ENCODE measurements at places on chromosomes 16 and 17.
A peak's percentile ranks its signal among the peaks of the same experiment; 100 is the strongest.

- no peak for DNase-seq
These were observed 28.5 kb downstream of the DYNLL2 start for GRCh38 chr17:58111676-58112075.

GRCh38 chr17:69534235-69534621 lies 119.7 kb downstream of the MAP2K6 start:
- no peak for DNase-seq

DNA sequence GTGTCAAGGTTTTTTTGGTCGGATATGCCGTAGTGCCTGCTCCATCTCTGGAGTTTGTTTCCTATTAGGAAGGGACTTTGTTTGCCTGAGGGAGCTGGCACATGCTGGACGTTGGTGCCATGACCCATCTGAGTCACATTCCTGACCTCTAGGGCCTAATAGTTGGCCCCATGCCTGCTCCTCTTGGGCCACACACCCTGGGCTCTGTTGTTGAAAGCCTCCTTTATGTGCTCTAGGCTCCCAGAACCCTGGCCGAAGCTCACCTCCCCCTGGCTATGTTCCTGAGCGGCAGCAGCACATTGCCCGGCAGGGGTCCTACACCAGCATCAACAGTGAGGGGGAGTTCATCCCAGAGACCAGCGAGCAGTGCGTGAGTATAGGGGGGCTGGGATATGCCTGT lies 18.4 kb downstream of the LIMD2 start:
- no peak for DNase-seq

DNA sequence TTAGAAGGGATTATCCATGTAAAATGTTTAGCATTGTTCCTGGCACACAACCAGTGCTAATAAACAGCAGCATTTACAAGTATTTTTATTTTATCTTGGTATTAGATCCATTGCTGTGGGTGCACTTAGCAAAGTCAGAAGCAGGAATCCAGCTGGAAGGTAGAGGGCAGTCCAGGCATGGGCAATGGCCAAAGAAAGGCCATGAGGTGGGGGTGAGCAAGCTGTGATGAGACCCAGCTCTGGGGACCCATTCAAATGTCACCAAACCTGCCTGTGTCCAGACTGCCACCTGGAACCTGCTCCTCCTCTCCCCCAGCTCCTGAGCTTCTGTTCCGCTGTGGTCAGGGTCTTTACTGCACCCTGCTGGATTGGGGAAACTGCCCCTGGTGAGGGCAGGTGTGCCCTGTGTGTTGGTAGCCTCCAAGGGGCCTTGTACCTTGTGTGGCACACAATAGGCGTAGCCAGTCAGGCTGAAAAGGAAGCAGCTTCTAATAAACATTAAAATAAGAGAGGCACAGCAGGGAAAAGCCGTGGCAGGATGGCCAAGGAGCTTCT lies 118.0 kb upstream of the CRHR1 start:
- DNase-seq, result no peak

GRCh38 chr16:19238406-19238805 lies 47.1 kb upstream of the CLEC19A start:
- DNase-seq, result no peak

GRCh38 chr16:77690416-77690815 lies 31.9 kb upstream of the NUDT7 start:
- no peak for DNase-seq

GRCh38 chr16:79288066-79288465 lies 312.5 kb downstream of the MAF start:
- no peak for DNase-seq

GRCh38 chr17:36697903-36698530 lies 96.6 kb downstream of the MRM1 start:
- DNase-seq, result no peak

DNA sequence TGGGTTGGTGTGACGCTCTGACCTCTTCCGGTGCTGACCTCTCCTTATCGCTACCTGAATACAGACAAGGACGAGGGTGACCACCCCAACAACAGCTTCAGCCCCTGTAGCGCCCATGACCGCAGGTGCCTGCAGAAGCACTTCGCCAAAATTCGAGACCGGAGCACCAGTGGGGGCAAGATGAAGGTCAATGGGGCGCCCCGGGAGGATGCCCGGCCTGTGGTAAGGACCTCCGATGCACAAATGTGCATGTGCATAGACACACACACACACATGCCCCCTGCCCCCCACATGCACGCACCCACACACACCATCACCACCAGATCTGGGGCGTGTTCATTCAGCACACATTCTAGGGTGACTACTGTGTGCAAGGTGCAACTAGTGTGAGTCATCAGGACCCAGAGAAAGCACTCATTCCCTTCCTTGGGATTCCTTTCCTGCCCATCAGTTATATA lies 9.7 kb downstream of the IGFBP4 start:
- DNase-seq, result no peak

- DNase-seq, result peak; percentile 76
These were observed at the start of gene CCR7 for GRCh38 chr17:40564883-40565768. TSS of gene CCR7 (minus strand) at chr17:40565472. CDS start at chr17:40565409, 63 bp downstream.

- DNase-seq, result no peak
These were observed 5.5 kb upstream of the SECTM1 start for GRCh38 chr17:82338858-82339633.

GRCh38 chr17:82603981-82604448 lies 44.2 kb downstream of the WDR45B start:
- no peak for DNase-seq

DNA sequence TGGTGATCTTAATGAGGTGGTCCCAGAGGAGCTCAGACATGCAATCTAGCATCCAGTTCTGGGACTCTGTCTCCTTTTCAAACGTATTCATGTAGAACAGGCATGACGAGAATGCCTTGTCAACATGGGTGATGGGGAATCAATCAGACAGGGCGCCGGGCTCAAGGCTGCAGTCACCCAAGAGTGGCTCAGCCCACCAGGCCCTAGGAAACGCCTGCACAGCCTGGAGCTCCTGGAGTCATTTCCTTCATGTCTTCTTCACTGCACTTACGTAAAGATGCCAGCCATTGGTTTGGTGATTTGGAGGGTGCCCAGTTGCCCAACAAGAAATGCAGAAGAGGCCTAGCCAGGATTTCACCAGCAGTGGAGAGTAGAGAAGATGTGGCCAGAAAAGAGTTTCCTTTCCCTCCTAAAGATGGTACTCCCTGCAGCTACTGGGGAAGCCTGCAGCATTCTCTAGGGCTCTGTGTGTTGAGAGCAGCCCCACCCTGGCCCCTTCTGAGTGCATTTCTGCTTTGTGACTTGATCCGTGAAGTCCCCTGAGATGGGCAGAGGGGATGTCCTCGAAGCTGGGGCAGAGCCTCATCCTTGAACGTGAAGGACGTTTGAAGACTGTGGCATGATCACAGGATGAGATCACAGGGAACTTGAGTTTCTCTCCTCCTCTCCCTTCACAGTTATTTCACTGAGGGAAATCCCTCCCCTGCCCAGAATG lies 24.0 kb upstream of the STH start:
- no peak for DNase-seq

GRCh38 chr17:77824780-77825280 lies 133.7 kb upstream of the TNRC6C start:
- DNase-seq, result no peak
